ENCODE measurements at places on chromosomes 4 and X. TPM values are rescaled to one million over a fixed set of nuclear protein-coding genes. Genes with fewer than 3 reads are reported as not detected.

The DNAAF6 gene
- total RNA-seq: not detected

The GYPE gene
- not detected for total RNA-seq

The NHSL2 gene
- total RNA-seq: 58.1 TPM

The KIF4A gene
- total RNA-seq: not detected

The CTAG1A gene
- not detected for total RNA-seq

All from ascending aorta (tissue), 2 donors.